RPMI7951 (cell line): ENCODE measurements at places on chromosomes 2 and 18.
A peak's percentile ranks its signal among the peaks of the same experiment; 100 is the strongest.

GRCh38 chr2:24917086-24917485 is 3.0 kb downstream of the ADCY3 start:
- peak; percentile 85 for DNase-seq

DNA sequence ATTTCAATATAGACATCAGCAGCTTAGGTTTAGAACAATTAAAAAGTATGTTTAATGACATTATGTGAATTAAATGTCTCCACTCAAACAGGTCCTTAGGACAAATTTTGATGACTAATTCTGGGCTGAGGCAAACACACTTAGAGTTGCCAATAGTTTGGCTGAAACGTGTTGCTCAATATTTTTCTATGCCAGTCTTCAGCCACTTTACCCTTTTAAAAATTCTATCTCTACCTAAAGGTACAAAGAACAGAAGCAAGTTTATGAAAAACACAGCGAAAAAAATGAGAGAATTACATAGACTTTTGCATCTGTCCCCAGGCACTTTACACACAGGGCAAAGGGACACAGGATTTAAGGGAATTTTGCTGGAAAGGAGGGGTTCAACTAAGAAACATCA is 4.5 kb downstream of the IDH1 start:
- DNase-seq, result no peak

DNA sequence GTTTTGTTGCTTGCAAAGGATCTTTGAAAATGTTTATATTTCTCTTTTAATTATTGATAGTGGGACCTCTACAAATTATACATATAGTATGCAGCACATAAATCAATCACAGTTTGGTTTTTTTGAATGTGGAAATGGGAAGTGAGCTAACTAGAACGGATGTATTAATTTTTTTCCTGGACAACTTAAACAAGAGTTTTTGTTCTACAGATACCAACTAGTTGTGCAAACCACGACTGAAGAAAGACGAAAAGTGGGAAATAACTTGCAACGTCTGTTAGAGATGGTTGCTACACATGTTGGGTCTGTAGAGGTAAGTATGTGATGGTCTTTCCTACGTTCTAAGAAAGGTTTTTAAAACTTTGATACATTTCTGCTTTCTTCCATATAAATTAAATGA is 39.2 kb downstream of the NDC80 start:
- DNase-seq, result no peak

DNA sequence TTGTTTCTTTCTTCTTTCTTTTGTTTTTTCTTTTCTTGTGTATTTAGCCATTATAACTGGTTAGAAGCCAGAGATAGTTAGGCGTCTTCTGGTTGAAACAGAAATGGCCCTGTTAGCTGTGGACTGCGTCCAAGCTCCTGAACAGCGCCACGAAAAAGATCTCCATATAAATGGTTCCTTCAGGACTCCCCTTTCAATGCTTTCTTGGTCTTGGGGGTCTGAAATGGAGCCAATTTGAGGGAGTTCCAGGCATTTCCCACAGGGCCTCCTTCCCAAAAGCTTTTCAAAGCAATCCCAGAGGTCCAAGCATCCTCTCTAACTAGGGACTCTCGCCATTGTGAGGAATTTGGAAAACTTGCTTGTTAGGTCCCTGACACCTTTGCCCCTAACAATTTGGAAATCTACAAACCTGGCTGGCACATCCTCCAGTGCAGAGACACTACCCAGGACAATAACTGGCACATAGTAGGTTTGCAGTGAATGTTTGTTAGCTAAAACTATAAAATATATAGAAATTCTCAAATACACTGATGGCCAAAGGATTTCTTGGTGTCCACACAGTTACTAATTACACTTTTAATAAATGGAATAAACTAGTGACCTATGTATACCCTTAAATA is 80.1 kb downstream of the MYCN start:
- no peak for DNase-seq

- no peak for DNase-seq
Measured at GRCh38 chr2:69743847-69744264, 1.9 kb downstream of the ANXA4 start.

GRCh38 chr2:66236816-66237802 is 197.8 kb upstream of the MEIS1 start:
- DNase-seq, result no peak

DNA sequence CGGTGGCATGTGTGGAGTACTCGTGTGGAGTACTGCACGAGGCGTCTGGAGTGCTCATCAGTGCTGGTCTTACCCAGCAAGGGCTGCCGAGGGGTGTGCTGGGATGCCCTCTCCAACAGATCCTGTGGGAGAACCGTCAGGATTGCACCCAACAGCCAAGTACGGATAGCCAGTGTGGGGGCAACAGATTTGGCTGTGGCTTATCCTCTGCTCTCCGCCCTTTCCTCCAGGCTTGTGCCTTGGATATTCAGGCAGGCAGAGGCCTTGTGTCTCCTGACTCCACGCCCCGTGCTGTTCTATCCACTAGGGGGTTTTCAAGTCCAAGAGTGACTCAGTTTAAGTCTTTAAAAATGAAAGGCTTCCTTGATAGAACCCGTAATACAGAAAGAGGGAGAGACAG is 321.0 kb upstream of the HS6ST1 start:
- DNase-seq, result no peak

DNA sequence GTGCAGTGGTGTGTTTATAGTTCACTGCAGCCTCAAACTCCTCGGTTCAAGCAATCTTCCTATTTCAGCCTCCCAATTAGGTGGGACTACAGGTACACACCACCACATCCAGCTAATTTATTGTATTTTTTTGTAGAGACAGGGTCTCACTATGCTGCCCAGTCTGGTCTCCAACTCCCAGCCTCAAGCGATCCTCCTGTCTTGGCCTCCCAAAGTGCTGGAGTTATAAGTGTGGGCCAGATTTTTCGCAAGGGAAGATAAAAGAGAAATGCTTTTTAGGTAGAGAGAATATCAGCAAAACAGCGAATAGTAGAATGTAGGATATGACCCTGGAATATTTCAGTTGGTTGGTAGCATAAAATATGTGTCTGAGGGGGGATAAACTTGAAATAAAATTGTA is 4.3 kb downstream of the DDX1 start:
- DNase-seq, result no peak

GRCh38 chr18:61637905-61638595 is 254.8 kb downstream of the RNF152 start:
- no peak for DNase-seq

DNA sequence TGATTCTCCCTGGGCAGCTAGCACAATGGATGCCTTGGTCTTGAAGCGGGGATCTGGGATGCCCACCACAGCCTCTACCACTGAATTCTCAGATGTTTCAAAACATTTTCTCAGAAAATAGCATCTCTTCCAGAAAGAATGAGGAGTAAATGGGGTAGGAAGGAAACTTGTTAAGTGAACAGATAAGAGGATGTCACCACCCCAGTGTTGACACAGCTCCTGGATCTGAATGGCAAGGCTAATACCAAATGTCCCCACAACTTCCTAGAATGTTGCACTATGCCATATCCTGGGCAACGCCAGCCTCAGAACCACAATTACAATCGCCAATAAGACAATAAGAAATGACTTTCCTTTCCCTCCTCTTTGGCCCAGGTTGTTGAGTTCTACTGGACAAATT is 177.2 kb downstream of the BCL11A start:
- DNase-seq, result no peak

DNA sequence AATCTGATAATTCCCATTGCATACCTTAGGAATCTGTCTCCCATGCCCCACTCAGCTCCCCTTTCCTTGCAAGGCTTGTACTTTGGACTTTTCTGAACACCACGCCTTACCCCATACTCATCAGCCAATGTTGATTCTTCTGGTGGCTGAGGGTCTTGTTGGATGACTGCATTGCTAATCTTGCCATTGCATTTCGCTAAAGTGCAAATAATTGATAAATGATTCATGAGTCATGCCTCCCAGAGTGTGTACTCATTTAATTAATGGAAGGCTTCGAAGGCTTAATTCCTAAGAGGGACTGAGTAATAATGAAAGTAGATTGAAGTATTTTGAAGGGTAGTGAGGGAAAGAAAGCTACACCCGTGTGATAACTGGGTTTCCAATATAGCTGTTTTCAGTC is 28.0 kb upstream of the PPP1R1C start:
- DNase-seq, result no peak

DNA sequence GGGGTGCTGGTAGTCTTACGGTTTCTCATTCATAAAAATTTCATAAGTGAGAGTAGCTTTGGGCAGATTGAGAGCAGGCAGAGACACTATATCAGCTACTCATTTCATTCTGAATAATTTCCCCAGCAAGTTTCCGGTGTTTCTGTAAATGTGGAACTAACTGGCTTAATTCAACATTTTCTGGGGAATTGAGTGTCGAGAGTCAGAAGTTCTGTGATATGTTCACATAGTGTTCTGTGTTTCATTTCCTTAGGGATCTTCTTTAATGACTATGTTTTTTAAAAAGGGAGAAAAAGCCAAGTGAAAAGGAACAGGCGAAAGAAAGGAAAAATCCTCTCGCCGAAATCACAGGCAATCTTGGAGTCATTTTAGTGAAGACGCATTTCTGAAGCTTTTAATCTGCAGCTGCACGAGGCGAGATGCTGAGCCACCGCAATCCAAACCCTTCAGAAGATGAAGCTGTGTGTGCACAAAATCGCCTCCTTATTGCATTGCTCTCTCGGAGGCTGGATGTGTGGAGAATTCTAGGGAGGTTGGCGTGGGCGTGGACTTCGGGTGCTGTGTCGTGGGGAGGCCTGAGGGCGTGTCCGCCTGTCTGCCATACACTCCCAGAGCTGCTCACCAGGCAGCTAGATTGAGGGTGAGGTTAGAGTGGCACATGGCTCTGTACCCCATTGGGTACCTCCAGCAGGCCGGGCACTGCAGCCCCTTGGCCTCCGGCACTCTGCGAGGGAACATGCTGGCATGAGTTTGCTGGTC is 38.4 kb upstream of the HDAC4 start:
- no peak for DNase-seq

- DNase-seq, result no peak
Measured at GRCh38 chr2:124318913-124319312, 293.8 kb downstream of the CNTNAP5 start.

DNA sequence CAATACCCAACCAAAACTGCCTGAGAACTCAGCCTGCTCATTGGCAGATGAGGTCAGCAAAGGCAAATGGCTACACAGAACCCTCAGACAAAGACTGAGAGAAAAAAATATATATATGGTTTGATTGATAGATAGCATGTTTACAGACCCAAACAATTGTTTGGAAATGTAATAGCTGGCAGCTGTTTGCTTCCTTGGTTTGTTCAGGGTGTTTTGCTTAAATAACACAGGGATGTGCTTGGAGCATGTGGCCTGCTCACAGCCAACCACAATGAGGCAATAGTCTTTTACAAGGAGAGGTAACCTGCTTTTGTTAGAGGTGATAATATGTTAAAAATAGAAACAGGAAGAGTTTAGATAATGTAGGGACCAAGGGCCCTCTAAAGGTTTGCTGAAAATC is 84.5 kb downstream of the PDK1 start:
- peak; percentile 13 for DNase-seq

- no peak for DNase-seq
Measured at GRCh38 chr2:62554440-62554839, 48.4 kb upstream of the TMEM17 start.

DNA sequence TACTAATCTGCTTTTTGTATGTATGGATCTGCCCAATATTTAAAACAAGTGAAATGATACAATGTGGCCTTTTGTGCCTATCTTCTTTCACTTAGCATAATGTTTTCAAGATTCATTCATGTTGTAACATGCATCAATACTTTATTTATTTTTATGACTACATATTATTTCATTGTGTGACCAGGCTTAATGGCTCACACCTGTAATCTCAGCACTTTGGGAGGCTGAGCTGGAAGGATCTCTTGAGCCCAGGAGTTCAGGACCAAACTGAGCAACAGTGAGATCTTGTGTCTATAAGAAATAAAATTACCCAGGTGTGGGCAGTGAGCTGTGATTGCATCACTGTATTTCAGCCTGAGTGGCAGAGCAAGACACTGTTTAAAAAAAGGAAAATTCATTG is 33.2 kb downstream of the SPOPL start:
- no peak for DNase-seq

- no peak for DNase-seq
Measured at GRCh38 chr2:25983735-25984134, 1.4 kb upstream of the KIF3C start.
